ENCODE measurements at places on chromosomes 4 and X. TPM values are rescaled to one million over a fixed set of nuclear protein-coding genes. Genes with fewer than 3 reads are reported as not detected.

- H3K36me3 ChIP-seq, result no peaks in the 10 kb centered on the region
- DNase-seq, result no peak
- H3K27me3 ChIP-seq, result no peaks in the 10 kb centered on the region
- no peak overlapping the region for H3K4me3 ChIP-seq
Measured at GRCh38 chr4:17719106-17719505, 62.3 kb downstream of the FAM184B start.

- no peak for DNase-seq
- H3K4me3 ChIP-seq, result no peak within 1 kb of the TSS
- H3K36me3 ChIP-seq, result peaks cover 2% of the 10 kb centered on the region
- H3K27ac ChIP-seq, result no peak within 1 kb of the TSS
- peaks cover 55% of the 10 kb centered on the region for H3K4me1 ChIP-seq
Measured at GRCh38 chrX:71222929-71223328, at the start of gene GJB1. GJB1 (plus strand) TSS chrX:71223224; CDS start chrX:71223708, 484 bp downstream.

DNA sequence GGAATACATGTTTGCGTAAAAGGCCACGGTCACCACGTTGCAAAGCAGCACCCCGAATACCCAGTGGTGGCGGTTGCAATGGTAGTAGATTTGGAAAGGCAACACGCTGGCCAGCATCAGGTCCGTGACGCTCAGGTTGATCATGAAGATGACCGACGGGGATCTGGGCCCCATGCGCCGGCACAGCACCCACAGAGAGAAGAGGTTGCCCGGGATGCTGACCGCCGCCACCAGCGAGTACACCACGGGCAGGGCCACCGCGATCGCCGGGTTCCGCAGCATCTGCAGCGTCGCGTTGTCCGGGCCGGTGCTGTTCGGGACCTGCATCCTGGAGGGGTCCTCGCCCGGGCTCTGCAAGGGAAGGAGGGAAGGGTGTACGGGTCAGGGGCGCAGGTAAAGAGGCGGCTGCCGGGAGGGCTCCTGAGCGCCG is 13.5 kb upstream of the ASMTL start:
- DNase-seq, result no peak
- H3K4me1 ChIP-seq, result no peaks in the 10 kb centered on the region
- no peak overlapping the region for H3K4me3 ChIP-seq
- no peak overlapping the region for H3K27ac ChIP-seq

Gene ERVMER34-1
- under 0.01 TPM for total RNA-seq

GRCh38 chr4:55736605-55737183 is 82.9 kb upstream of the EXOC1L start:
- H3K36me3 ChIP-seq, result no peaks in the 10 kb centered on the region
- H3K27ac ChIP-seq, result no peak overlapping the region
- no peaks in the 10 kb centered on the region for H3K27me3 ChIP-seq
- no peak overlapping the region for H3K4me3 ChIP-seq
- DNase-seq, result no peak

GRCh38 chr4:13733817-13734216 is 106.3 kb upstream of the BOD1L1 start:
- no peak for DNase-seq
- H3K27me3 ChIP-seq, result no peaks in the 10 kb centered on the region
- H3K36me3 ChIP-seq, result no peaks in the 10 kb centered on the region
- H3K4me3 ChIP-seq, result no peak overlapping the region
- no peaks in the 10 kb centered on the region for H3K4me1 ChIP-seq
- no peak overlapping the region for H3K27ac ChIP-seq

- DNase-seq, result no peak
- H3K4me1 ChIP-seq, result no peaks in the 10 kb centered on the region
- no peak overlapping the region for H3K4me3 ChIP-seq
- no peaks in the 10 kb centered on the region for H3K27me3 ChIP-seq
- H3K27ac ChIP-seq, result no peak overlapping the region
Measured at GRCh38 chrX:45011131-45011530, 138.1 kb downstream of the KDM6A start.

DNA sequence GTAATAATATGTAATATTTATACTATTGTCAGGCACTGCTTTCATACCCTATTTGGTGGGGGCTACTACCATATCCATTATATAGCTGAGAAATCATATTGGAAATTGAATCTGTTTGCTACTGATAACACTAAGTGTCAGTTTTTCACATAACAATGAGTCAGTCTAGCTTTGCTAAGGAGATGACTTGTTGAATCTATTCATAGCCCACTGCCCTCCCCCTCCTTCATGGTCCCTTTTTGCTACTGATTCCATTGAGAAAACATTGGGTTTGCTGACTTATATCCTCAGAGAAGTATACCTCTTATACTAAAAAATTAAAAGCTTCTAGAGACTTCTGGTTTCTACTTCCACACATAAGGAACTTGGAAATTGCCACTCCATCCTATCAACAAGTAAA is 1898.4 kb downstream of the STIM2 start:
- H3K4me1 ChIP-seq, result no peaks in the 10 kb centered on the region
- H3K27me3 ChIP-seq, result no peaks in the 10 kb centered on the region
- no peak overlapping the region for H3K27ac ChIP-seq
- no peak overlapping the region for H3K4me3 ChIP-seq
- DNase-seq, result no peak

Gene BEND2
- total RNA-seq, result not detected

Gene MOB1B
- total RNA-seq, result 5.0 TPM

GRCh38 chr4:23337292-23337691 is 552.6 kb downstream of the PPARGC1A start:
- no peaks in the 10 kb centered on the region for H3K27me3 ChIP-seq
- H3K27ac ChIP-seq, result no peak overlapping the region
- H3K4me3 ChIP-seq, result no peak overlapping the region
- no peaks in the 10 kb centered on the region for H3K4me1 ChIP-seq
- no peak for DNase-seq

DNA sequence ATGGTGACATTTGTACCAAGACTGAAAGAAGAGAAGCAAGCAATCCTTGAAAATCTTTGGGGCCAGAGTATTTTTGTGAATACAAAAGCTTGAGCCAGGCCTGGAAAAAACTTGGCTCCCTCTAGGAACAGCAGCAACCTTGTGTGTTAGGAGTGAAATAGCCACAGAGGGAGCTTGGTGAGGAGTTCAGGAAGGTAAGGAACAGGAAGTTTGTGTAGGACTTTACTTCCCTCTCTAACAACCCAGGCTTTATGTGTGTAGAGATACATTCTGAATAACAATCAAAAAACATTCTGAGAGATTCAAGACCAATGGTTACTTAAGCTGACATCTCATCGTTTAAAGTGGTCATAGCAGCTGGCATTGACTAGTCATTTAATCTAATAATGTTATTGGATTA is 668.5 kb downstream of the PCDH18 start:
- H3K4me1 ChIP-seq, result no peaks in the 10 kb centered on the region
- H3K27ac ChIP-seq, result no peak overlapping the region
- DNase-seq, result no peak
- no peaks in the 10 kb centered on the region for H3K27me3 ChIP-seq
- no peaks in the 10 kb centered on the region for H3K36me3 ChIP-seq
- H3K4me3 ChIP-seq, result no peak overlapping the region

GRCh38 chr4:25484243-25484721 is 107.2 kb downstream of the ANAPC4 start:
- no peaks in the 10 kb centered on the region for H3K36me3 ChIP-seq
- no peak overlapping the region for H3K27ac ChIP-seq
- no peak overlapping the region for H3K4me3 ChIP-seq
- DNase-seq, result no peak
- no peaks in the 10 kb centered on the region for H3K4me1 ChIP-seq
- H3K27me3 ChIP-seq, result no peaks in the 10 kb centered on the region

- H3K36me3 ChIP-seq, result no peaks in the 10 kb centered on the region
- H3K4me1 ChIP-seq, result no peaks in the 10 kb centered on the region
- no peaks in the 10 kb centered on the region for H3K27me3 ChIP-seq
- H3K4me3 ChIP-seq, result no peak overlapping the region
Measured at GRCh38 chr4:145345401-145345800, 136.3 kb upstream of the SMAD1 start.

Gene HPGD
- total RNA-seq, result 113 TPM

GRCh38 chr4:121370729-121371325 is 10.0 kb downstream of the QRFPR start:
- DNase-seq, result no peak
- H3K27ac ChIP-seq, result no peak overlapping the region
- no peaks in the 10 kb centered on the region for H3K36me3 ChIP-seq

DNA sequence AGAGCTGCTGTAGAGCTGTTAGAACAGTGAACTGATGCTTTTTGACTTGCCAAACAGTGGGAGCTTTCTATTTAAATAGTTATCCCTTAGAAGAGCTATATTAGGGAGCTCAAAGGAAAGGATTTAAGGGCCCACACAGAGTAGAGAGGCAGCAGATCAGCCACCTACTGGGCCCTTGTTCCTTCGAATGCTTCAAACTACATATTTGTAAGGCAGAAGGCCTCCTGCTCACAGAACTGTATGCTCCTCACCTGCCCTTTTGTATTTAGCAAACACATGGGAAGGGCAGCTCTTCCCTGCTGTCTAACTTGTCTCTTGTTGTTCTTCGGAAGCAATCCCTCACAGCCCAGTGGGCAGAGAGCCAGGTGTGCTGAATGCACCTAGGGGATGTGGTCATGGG is 38.0 kb downstream of the IL1RAPL1 start:
- H3K4me3 ChIP-seq, result no peak overlapping the region
- no peaks in the 10 kb centered on the region for H3K36me3 ChIP-seq
- no peak overlapping the region for H3K27ac ChIP-seq
- no peak for DNase-seq
- H3K4me1 ChIP-seq, result peaks cover 3% of the 10 kb centered on the region

GRCh38 chr4:4421356-4421755 is 34.5 kb downstream of the NSG1 start:
- no peaks in the 10 kb centered on the region for H3K27me3 ChIP-seq
- peaks cover 6% of the 10 kb centered on the region for H3K36me3 ChIP-seq
- DNase-seq, result peak; percentile 16
